ENCODE measurements at places on chromosomes 3 and 15.

DNA sequence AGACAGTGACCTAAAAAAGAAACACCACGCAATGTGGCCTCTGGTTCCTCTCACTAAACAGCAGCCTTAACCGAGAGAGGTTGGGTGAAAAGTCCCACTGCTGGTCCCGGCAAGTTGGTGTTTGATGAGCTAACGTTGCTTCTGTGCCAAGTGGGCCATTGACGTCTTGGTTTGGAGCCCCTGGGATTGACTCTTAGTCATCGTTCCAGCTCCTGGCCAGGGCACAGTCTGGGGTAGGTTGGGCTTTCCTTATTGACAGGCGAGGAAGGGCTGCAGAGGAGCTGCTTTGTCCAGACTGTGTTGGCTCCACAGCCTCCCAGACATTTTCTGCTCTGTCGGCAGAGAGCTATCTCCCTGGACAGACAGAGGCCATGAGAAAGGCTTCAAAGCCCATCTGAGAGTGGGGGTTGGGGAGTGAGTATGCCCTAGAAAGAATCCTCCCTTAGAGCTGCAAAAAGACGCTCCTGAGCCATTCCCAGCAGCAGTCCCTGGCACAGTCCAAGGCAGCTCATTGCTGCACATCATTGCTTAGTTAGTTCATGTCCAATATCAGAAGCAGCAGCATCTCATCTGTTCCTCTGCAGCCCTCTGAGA lies 28.6 kb upstream of the C3orf80 start:
- DNase-seq, result no peak

DNA sequence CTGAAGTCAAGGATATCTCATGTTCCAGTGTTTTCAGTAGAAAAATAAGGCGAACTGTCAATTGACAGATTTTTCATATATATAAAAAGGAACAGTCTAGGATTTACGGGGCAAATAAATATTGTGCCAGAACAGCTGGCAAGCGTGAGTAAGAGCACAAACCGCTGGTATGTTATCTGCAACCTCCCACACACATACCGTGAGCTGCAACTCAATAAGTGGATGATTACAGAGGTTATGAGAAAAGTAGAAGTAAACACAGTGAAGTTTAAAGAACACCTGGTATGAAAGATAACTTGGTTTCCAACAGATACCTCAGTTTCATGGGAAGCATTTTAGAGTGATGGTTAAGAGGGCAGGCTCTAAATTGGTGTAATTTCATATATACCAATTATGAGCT lies 733.4 kb downstream of the TUSC7 start:
- no peak for DNase-seq

DNA sequence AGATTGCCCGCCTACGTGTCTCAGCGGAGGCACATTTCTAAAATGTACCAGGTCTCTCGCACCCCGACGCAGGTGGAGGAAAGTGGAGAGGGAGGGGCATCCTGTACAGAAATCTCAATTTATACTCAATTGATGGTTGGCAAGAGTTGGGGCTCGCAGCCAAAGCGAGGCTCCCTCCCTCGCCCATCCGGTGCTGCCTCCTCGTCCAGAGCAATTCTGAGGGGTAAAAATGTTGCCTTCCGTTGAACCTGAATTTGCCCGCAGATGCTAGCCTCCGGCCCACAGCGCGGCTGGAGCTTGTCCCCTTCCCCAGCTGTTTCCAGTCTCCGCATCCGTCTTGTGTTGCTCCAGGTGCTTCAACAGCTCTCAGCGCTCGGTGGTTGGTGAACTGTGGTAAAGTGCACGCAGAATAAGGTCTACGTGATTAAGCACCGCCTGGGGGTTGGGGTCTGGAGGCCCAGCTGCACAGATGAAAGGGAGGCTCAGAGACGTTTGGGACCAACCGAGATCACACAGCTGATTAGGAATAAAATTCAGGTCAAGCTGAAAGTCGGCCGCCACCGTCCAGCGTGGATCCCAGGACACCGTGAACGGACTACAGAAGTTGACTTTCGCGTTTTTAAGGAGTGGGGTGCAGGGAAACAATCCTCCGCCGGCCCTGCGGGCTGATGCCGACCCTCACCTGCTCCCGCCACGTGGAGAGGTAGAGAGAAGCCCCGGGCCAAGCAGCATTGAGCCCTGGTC lies 846 bp upstream of the POLG start:
- no peak for DNase-seq

GRCh38 chr15:38103564-38103963 lies 149.1 kb upstream of the SPRED1 start:
- DNase-seq, result no peak

- DNase-seq, result no peak
Measured at GRCh38 chr3:19213603-19214220, 65.4 kb downstream of the KCNH8 start.

Measured in stimulated activated CD8-positive, alpha-beta memory T cell treated with anti-CD3 and anti-CD28 coated beads, Interleukin-4, amount 100 ng/mL, for 24 hours (primary cell).